ENCODE measurements at places on chromosomes 16 and 17.

DNA sequence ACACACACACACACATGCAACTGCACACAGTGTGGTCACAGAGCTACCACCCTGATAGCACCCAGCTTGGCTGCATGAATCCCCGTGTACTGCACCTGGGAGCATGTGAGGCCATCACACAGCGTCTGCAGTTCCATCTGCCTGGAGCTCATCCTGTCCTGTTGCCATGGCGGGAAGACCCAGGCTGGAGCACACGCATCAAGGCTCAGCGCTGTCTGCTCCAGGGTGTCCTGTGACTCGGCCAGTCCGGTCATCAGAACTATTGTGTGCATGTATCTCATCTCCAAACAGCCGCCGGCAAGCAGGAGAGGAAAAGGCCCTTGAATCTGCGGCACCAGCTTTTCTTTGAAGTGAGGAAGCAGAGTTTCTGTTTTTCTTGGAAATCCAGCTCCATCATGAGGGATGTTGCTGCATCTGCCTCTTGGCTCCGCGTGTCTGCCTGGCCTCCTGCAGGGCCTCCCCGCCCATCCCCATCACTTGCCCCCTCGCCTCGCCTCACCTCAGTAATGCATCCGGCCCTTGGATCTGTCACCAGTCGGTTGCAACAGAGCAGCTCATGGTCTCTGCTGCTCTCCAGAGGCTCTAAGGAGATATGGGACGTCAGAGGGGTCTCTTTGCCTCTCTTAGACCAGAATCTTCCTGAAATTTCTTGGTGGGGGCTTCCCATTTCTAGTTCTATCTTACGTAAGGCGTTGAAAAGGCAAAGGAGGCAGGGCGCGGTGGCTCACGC is 23.7 kb downstream of the CACNG4 start:
- no peak for DNase-seq

GRCh38 chr16:63980763-63981162 is 1141.1 kb downstream of the CDH11 start:
- DNase-seq: no peak

GRCh38 chr17:41018541-41018940 is 8.5 kb downstream of the KRTAP1-5 start:
- no peak for DNase-seq

DNA sequence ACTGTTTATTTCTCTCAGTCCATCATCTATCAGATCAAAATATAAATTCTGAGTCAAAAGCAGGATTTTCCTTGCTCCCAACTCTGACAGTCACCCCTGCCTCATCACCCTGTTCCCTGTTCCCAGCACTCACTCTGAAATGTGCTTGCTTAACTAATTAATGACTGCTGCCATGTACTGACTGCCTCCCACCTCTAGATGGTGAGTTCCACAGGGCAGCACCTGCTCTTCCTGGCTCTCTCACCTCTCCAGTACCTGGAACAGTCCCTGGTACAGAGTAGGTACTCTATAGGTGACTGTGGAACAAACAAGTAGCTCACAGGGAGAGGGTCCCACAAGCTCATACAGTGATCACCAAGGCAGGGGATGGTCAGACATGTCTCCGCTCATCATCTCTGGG is 114.3 kb upstream of the C16orf82 start:
- DNase-seq: no peak

GRCh38 chr17:18004884-18005305 is 32.2 kb downstream of the DRC3 start:
- no peak for DNase-seq

DNA sequence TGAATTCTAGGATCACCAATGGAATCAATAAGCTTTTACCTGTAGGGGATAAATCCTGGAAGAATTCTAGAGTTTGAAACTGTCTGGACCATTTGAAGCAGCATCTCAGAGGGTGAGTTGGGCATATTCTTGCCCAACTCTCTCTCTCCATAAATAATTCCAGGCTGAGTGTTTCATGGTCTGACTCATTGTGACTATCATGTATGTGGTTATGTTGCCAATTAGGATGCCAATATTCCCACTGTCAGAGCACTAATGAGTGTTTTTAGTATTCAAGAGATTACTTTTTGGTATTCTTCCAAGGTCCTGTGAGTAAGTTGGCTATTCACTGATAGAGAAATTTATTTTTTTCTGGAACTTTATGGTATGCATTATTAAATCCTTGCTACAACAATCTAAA is 456.9 kb downstream of the TOX3 start:
- no peak for DNase-seq

DNA sequence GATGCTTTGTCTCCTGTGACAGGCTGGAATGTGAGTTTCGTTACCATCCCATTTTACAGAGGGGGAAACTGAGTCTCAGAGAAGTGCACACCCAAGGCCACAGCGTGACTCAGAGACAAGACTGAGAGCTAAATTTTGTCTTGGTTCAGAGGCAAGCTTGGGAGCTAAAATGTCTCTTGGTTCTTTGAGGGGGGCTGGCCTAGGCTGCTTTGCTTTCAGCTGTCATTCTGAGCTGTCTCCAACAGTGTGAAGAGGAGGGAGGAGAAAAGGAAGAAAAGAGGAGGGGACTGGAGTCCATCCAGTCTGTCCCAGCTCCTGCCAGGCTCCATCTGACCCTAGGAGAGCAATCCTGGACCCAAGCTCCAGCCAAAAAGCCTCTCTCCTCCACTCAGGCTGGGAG is at the start of gene CLEC19A:
Gene CLEC19A (plus strand): TSS at position 301 of the 400 bp plus-strand sequence. CDS start 121 bp downstream, outside the sequence.
- no peak for DNase-seq

DNA sequence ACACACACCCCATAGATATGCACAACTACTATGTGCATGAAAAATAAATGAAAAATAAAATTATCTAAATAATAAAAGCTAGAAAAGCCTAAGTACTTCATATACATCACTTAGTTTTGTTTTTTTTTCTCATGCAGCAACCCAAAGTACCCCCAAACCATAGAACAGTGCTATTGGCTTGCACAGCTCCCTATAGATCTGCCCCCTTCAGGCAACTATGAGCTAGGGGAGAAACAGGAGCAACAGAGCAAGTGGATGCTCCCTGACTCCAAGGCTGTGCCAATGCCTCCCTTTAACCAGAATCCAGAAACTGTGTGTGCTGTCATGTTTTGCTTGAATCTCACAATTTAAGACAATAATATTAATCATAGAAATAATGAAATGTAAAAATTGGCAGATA is 605.5 kb downstream of the TOX3 start:
- no peak for DNase-seq

- DNase-seq: no peak
Measured at GRCh38 chr17:55722742-55723487, at the start of gene TMEM100. Gene TMEM100 (minus strand): TSS chr17:55722864. CDS start chr17:55721070, 1,794 bp downstream.

DNA sequence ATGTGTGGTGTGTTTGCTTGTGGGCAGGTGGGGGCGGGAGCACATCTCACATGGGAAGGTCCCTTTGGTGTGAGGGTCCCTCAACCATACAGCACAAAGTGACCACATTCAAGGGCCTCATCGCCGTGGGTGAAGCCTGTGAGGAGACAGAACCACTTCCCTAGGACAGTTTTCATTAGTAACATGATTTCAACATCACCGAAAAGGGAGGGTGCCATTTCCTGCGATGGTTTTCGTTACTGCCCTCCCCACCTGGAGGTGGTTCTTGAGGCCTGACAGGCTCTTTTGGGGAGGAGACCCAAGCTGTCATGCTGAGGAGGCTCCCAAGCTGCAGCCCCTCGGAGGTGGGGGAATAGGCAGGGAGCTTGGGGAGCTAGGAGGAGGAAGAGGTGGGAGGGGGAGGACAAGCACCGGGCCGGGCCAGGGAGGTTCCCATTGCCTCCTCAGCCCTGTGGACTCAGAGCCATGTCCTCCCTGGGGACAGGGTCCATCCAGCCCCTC is 9.5 kb downstream of the CD300LB start:
- DNase-seq: no peak

DNA sequence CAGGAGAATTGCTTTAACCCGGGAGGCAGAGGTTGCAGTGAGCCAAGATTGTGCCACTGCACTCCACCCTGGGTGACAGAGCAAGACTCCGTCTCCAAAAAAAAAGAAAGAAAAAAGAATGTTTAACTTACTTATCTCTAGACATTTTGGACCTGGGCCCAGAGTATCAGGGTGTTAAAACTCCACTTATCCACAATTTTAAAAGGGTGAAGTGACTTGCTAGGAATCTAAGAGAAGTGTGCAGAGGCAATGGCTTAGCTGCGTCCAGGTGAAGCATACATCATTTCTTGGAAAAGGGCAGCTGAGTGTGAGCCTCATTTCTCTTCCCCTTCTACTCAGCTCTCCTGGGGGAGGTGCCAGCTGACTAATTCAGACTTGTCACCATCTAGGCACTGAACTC is 25.1 kb downstream of the ALDH3A2 start:
- DNase-seq: no peak

DNA sequence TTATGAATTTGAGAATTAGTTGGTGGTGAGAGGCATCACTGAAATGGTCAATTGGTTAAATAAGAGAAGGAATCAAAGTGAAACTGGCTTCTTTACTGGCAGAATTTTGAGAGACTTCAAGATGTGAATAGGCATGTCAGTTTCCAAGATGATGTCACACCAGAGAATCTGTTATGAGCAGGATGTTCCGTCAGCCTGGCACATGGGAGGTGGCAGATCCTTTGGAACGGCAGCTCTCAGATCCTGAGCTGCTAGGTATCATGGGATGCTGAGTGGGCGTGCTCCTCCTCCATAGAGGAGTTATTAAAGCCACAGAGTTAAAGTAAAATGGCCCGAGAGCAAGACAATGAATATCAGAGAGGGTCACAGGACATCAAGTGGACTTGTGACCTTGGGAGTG is 444.3 kb upstream of the HSBP1 start:
- no peak for DNase-seq

DNA sequence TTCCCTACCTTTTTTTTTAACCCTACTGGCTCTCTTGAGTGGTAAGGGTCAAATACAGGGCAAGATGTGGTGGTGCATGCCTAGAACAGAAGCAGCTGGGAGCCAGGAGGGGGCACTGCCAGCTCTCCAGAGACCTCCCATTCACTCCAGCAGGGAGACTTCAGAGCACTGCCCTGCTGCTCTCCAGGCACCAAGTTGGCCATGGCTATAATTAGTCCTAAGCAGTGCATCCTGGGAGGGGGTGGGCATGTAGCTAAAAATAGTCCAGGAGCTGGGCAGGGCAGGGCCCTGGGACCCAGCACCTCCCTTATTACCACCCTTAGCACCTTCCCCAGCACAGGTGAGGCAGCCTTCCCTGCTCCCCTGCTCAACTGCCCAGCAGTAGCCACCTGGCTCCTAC is 3.5 kb downstream of the CORO6 start:
- no peak for DNase-seq

- DNase-seq: no peak
Measured at GRCh38 chr16:83552228-83552627, 255.6 kb upstream of the HSBP1 start.
